Pancreas (tissue), 10 donors: ENCODE measurements at places on chromosomes 7 and 10. TPM values are rescaled to one million over a fixed set of nuclear protein-coding genes. Genes with fewer than 3 reads are reported as not detected.
A peak's percentile ranks its signal among the peaks of the same experiment; 100 is the strongest.

- DNase-seq: no peak
Observed at GRCh38 chr10:64206409-64206808, 685.2 kb downstream of the REEP3 start.

- DNase-seq: no peak
Observed at GRCh38 chr7:132275416-132276233, 300.6 kb downstream of the PLXNA4 start.

GRCh38 chr7:6020371-6021286 lies 10.5 kb upstream of the ANKRD61 start:
- DNase-seq: no peak

DNA sequence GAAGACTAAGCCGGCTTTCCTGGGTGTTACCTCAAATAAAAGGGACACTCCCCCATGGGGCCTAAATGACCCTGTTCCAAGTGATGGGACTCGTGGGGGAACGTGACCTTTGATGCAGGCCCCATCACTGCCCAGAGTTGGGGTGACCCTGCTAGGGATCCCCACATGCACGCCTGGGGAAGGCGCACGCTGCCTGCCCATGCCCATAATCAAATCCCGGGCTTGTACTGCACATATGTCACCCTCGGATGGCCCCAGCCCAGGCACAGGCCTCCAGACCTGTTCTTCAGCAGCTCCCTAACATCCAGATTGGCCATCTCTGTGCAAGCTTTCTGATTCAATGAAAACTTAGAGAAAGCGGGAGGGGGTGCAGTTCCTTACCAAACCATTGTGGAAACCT lies 14.7 kb downstream of the EBF3 start:
- DNase-seq: no peak

DNA sequence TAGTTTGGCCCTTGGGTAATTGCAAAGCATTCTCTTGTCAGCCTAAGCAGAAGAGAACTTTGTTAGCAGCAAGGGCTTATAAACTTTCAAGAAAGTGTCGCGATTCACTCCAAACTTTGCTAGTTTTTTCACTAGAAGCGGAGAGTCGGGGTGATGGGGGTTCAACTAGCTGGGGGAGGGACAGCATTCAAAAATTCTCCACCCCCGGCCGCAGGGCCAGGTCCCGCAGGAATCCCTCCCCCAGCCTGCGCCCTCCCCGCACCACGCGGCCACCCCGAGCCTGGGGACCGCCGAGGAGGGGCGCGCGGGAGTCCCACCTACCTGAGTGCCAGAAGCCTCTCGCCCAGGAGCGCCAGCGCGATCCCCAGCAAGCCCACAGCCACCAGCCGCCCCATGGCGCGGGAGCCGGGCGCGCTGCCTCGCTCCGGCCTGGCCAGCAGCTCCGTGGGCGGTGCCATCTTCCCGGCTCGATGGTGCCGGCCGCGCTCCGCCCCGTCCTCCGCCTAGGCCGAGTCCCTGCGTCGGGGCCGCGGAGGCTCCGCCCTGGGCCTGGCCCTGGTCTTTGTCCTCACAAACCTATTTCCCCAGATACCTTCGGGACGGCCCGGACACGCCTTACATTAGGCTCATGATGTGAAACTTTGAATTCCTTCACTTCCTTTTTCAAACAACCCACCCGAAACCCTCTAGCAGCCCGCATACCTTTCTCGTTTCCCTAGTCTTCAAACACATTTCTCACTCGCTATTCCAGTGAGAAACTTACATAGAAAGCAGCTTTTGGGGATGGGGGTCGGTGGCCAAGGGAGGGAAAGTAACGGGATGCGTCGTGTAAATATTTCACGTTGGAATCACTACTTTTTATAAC lies at the start of gene PON2:
PON2 (minus strand) TSS at position 472 of the 865 bp plus-strand sequence; CDS start at position 395, 77 bp downstream.
- DNase-seq: peak; percentile 81

The PLEKHS1 gene
- 16.2 TPM for total RNA-seq

The PLEKHA1 gene
- 21.4 TPM for total RNA-seq
